ENCODE measurements at places on chromosomes 1 and 21.

- DNase-seq = no peak
These were observed 81.3 kb downstream of the KIF1B start for GRCh38 chr1:10291705-10292104.

DNA sequence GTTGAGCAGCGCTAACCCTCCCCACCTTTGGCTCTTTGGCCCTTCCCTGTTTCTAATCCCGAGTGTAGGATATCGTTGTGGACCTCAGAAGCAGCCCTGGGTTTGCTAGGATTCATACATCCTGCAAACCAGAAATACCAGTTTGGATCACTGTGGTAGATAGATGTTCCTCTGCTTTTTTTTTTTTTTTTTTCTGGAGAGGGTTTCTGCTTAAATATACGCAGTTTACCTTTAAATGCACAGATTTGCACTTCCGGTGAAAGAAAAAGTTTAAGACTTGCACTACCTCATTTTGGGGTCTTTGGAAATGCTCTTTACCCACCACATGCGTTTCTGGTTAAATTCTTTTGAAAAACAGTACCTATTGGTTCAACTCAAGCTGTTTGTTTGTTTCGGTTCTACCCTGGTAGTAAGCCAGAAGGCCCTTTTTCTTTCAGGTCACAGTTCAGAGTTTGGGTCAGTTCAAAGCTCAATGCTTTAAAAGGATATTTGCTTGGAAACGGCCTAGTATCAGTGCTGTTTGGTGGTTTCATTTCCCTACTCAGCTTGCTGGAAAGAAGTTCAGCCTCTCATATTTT, 908 bp downstream of the DDI2 start:
- DNase-seq = no peak

DNA sequence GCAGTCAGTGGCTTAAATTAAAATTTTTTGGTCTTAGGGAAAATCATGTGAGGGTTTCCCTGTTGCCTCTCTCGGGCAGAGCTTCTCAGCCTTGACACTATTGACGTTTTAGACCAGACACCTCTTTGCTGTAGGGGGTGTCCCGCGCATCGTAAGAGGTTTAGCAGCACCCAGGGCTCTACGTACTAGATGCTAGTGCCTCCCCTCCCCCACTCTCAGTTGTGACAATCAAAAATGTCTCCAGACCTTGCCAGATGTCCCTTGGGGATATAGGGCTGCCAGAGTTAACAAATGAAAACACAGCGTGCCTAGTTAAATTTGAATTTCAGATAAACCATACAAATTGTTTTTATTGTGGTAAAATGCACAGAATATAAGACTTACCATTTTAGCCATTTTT, 293.3 kb downstream of the DISC1 start:
- DNase-seq = no peak

DNA sequence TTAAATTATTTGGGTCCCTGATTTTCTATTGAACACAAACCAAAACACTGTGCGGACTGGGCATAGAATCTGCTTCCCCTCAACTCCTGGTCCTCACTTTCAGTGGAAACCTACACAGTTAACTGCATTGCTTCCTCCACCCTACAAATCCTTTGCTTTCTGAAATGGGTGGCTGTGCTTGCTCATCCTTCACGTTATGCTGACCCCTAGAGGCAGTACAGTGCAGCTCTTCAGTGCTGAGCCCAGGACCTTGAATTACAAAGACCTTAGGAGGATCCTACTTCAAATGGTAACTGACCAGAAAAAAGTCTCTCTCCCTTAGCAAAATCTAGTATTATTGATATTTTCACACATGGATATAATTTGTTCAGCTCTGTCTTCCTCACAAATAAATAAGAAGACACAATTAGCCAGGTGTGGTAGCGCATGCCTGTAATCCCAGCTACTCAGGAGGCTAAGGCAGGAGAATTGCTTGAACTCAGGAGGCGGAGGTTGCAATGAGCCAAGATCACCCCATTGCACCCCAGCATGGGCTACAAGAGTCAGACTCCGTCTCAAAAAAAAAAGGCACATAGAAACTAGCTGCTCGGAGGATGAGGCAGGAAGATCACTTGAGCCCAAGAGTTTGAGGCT, 63.4 kb upstream of the L1TD1 start:
- peak; percentile 21 for DNase-seq

DNA sequence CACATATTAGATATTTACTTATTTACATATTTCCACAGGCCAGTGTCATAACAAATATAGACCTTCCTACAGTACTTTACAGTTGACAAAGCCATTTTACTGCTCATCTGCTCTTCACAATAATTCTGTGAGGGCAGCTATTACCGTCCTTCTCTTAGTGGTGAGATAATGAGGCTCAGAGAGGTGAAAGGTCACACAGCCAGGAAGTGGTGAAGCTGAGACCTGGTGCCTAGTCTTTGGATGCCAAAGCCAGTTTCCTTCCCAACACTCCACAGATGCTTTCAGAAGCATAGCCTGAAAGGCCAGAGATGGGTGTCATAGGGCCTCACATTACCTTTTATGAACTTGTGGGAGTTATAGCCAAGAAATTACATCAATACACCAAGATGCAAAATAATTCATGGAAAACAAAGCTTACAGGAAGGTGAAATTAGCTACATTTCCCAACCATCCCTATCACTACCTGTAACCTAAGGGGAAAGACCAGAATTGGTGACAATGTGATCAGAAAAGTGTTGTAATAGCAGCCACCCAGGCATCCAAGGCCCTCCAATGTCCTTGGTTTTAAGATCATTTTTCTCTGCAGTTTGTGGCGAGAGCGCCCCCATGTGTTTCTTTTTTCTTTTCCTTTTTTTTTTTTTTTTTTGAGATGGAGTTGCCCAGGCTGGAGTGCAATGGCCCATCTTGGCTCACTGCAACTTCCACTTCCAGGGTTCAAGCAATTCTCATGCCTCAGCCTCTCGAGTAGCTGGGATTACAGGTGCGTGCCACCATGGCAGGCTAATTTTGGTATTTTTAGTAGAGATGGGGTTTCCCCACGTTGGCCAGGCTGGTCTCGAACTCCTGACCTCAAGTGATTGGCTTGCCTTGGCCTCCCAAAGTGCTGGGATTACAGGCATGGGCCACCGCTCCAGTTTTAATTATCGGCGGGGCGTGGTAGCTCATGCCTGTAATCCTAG, 26.5 kb upstream of the RPL11 start:
- no peak for DNase-seq

- peak; percentile 43 for DNase-seq
These were observed 707 bp upstream of the KLHL21 start for GRCh38 chr1:6603238-6603914.

DNA sequence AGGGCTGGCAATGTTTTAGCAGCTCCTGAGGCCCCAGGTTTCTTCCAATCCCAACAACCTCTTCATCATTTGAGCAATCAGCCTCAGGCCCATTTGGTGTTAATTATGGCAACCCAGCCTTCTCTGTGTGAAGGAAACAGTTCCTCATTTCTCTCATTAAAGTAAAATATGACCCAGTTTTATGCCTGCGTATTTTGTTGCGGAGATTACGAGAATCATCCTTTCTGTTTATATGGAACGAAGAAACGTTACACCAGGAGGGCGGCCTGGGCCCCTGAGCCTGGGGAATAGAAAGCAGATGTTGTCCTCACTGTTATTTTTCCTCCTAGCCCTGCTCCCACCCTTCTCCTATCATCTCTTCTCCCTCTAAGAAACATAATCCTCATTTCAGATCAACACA, 332.2 kb upstream of the USP24 start:
- DNase-seq = no peak

GRCh38 chr1:41525891-41526587, 41.6 kb upstream of the EDN2 start:
- no peak for DNase-seq
